Suppressor macrophage treated with lipopolysaccharide for 4 hours (primary cell): ENCODE measurements at places on chromosomes 6 and 20.

DNA sequence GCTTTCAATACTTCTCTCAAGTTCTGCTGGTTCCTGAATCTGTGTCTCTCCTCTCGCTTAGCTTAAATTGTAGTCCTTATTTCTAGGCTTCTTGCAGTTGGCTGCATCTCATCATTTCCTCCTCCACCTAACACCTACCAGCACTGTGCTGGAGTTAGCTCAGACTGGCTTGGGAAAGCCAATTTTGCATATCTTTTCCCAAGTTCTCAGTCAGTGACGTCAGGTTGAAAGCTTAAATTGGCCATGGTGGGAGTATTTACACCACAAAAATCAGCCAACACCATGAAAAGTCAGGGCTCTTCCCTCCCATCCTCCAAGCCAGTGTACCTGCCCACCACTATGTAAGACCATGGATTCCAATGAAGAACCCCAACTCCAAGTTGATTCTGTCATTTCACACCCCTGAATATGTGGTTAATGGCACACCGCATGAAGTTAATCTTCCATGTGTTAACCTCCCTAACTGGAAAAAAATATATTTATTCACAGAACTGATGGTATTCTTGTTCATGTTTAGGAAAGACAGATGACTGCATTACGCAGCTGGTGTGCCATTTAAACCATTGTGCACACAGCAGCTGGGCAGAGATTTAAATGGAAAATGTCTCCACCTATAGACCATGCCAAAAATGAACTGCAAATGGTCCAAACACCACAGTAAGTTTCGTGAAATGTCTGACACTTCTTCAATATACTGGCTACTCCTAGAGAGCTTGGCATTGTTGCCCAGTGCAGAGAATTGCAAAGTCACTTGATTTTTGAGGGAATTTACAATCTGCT, 274.1 kb upstream of the MAP3K7 start:
- DNase-seq, result no peak

GRCh38 chr6:142886431-142887170, 58.4 kb downstream of the HIVEP2 start:
- DNase-seq, result peak; percentile 46

DNA sequence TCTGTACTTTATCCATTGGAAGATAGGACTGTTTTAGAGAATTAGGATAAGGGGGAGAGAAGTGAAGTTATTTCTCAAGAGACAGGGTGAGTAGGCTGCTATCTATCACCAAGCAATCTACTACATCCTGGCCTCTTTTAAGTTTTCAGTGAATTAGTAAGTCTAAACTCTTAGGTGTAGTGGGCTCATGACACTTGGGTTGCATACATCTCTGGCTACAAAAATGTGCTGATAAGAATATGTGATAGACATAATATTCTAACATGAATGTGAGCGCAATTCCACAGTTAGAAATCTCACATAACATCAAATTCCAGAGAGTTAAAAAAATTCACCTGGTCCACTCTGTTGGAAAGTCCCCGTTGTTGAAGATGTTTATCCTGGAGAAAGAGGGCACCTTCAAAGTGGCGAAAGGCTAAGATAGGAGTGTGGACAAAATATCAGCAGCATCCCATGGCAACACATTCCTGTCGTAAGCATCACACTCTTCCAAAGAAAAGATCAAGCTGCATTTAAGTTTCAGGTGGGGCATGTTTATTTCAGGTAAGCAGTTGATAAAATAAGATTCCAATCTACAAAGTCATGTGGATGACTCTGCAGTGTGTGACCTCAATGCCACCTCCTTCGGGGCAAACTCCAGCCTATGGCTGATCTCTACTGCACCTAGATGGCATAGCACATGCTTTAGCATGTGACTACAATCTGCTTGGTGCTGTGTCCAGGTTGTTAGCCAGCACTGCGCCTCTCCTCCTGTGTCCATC, 111.7 kb upstream of the NEDD9 start:
- DNase-seq, result no peak

- no peak for DNase-seq
Observed at GRCh38 chr6:13711324-13711732, 307 bp downstream of the RANBP9 start.

GRCh38 chr6:34531580-34532201, 24.4 kb downstream of the SPDEF start:
- peak; percentile 17 for DNase-seq

- no peak for DNase-seq
Observed at GRCh38 chr20:32497589-32498224, 87.4 kb downstream of the NOL4L start.

GRCh38 chr6:49570474-49571079, 20.1 kb downstream of the C6orf141 start:
- DNase-seq, result no peak

- DNase-seq, result no peak
Observed at GRCh38 chr6:148945301-148946021, 198.6 kb downstream of the UST start.
